Activated T-cell treated with anti-CD3 and anti-CD28 coated beads for 4 hours (primary cell): ENCODE measurements at places on chromosomes 3 and 15.

DNA sequence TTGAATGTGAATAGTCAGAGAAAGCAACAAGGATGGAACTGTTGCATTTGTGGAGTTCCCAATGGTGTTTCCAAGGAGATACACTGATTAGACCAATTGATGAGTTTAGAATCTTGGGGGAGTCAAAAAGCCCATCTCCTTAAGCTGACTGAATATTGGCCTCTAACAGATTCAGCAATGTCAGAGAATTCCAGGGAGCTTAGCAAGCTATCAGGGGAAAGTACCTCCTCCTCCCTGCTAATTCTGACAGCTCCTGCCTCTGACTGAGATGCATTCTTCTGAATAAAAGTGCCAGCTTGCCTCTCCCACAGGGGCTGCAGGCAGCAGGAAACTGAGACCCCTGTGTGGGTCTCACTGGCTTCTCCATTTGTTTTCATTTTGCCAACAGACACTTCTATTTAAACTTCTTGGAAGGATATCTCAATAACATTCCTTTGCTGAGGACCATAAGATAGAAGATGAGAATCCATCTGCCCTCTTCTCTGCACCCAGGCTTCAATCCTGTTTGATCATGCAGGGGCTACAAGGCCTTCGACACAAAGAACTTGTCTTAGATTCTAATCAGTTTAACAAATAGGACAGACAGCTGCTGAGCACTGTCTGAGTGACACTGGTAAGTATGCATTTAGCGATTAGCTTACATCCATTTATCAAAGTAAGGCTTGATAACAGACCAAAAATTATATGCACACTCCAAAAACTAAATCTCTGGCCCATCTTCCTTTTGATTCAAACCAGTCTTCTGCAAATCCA, 1080.8 kb downstream of the TUSC7 start:
- no peak for DNase-seq

DNA sequence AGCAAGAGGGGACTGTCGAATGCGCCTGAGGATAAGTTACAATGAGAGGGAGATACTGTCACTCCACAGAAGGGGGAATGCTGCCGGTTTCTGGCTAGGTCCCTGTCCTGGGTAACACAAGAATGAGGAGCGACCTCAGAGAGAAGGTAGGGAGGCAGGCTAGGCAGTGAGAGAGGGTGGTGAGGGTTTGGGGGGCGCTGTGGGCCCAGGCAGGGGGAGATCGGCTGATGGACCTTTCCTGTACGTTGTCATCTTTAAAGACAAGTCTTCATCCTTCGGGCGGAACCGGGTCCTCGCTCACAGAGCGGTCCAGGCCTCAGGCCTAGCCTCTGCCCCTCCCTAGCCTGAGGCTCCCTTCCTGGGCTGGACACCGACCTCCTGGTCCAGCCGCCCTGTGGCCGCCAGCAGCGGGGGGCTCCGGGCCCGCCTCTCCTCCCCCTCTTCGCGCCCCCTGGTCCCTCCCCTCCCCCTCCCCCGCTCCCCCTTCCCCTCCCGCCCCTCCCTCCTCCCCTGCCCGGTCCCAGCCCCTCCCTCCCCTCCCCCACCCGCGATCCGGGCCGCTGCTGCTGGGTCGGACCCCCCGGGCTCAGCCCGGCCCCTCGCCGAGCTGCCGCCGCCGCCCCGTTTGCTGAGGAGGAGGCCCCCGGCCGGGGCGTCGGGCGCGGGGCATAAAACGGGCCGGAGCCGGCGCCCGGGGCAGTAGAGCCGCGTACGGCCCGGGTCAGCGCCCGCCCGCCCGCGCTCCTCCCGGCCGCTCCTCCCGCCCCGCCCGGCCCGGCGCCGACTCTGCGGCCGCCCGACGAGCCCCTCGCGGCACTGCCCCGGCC, at the start of gene CHRD:
TSS of gene CHRD (plus strand) at position 697 of the 827 bp plus-strand sequence. CDS start 265 bp downstream, outside the sequence.
- DNase-seq = no peak

DNA sequence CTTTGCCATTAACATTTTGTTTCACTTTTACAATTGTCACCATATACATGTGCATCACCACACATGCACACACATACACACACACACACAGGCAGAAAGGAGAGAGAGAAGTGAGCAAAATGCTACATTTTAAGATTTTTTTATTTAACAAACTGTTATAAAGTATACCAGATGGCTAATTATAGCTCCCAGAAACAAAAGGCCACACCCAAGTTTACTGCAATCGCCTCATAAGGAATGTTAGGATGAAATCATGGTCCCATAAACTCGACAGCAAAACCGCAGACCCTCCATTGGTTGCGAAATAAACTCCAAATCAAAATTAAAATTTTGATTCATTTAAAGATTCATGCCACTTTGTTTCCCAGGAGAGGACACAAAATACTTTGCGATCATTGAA, 16.1 kb upstream of the C15orf61 start:
- no peak for DNase-seq

DNA sequence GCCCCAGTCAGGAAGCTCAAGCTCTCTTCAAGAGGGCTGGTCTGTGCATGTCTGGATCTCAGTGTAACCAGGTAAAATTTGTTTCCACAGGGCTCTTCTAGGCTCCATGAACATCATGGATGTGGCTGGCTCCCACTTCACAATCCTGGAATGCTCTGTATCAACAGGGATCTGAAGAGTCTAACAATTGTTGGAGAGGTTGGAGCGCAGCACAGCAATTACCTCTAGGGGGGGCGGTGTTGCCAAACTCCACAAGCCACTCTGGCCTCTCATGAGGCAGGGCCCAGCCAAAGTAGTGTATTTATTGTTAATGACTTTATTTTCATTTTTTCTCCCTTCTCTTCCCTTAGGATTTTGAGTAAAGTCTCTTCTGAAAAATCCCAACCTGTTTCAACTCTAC, 6.1 kb upstream of the EIF2B5 start:
- DNase-seq = no peak
